ENCODE measurements at places on chromosomes 1 and 21. TPM values are rescaled to one million over a fixed set of nuclear protein-coding genes. Genes with fewer than 3 reads are reported as not detected.

DNA sequence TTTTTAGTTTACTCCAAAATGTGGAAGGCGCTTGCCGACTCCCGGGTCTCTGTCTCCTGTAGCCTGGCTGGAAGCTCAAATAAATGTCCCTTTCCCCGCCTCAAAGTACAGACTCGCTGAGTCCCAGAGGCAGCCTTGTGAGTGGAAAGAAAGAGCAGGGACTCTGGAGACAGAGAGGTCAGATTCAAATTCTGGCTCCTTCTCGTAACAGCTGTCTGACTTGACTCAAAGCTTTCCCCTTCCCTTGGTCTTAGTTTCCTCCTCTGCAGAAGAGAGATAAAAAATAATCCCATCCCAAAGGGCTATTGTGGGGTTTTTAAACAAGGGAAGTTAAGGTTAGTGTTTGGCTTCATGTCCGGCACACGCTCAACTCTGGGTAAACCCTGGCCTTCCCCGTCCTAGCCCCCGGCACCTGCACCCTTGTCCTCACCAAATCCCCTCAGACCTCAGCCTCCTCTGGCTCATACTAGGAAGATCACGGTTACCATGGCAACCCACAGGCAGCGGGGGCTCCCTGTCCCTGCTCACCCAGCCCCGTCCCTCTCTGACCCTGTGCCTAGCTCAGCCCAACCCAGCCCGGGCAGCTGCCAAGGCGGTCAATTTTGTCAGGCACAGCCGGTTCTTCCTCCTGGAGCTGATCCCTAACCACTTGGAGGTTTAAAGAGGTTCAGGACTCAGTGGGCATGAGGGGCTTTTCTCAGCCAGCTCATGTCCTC lies 49.2 kb upstream of the IGSF21 start:
- no peak for DNase-seq

DNA sequence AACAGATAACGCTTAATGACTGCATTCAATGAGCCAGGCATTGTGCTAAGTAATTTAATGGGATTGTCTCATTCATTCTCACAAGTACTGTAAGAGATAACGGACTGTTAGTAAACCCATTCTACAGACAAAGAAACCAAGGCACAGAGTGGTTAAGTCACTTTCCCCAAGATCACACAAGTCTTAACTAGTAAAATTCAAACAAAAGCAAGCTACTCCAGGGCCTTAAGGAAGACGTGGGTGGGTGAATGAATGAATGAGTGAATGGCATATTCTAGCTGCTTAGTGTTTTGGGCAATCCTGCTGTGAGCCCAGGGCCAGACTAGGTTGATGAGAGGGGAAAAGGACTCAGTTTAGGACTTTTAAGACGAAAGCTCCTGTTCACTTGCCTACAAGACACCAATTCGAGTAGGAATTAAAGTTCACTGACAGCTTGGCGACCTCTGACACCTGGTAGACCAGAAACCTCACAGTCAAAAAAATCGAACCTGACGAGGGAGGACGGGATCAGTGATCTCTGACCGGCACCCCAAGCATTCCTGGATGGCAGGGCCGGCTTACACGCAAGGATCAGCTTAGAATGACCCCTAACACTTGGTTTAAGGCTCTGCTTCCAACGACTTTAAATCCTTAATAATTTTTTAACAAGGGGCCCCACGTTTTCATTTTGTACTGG lies 557 bp downstream of the EMC1 start:
- DNase-seq: no peak

GRCh38 chr1:201504179-201504631 lies 2.7 kb downstream of the CSRP1 start:
- DNase-seq: no peak

GRCh38 chr1:106876384-106876783 lies 180.1 kb upstream of the PRMT6 start:
- no peak for DNase-seq

TMEM35B gene
- 33.7 TPM for total RNA-seq
